ENCODE measurements at places on chromosomes 4 and X.

DNA sequence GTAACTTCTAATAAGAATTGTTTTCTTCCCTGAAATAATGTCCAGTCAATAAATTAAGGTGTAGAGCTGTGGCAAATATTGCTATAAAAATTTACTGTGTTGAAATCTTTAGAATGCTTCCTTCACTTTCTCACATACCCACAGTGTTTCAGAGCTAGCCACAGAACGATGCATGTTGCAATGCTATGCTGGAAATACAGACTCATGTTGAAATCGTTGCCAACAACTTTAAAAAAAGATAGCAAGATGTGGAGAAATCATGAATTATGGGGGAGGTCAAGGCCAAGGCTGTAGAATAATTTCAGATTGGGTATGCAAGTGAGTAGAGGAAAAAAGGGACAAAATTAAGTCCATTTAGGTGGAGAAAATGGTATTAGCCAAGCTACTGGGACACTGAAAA is 204.8 kb downstream of the VEGFC start:
- no peak for DNase-seq

GRCh38 chr4:83436680-83437079 is 18.9 kb downstream of the HELQ start:
- no peak for DNase-seq

- no peak for DNase-seq
These were observed 34.8 kb downstream of the UBE2K start for GRCh38 chr4:39732728-39733127.

DNA sequence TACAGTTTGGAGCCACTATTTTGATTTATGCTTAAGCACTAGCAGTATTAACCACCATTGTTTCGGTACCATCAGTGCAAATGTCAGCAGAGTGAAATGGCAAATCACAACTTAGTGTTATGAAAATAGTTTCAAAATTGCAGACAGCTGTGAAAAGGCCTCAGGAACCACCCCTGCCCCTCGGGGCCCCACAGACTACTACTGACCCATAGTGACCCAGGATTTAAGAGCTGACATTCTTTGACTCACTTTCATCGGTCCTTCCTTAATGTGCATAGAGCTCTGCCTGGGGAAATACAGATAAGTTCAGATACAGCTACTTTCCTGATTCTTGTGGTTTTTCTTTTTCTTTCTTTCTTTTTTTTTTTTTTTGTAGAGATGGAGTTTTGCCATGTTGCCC is 3.3 kb upstream of the BBS7 start:
- no peak for DNase-seq

DNA sequence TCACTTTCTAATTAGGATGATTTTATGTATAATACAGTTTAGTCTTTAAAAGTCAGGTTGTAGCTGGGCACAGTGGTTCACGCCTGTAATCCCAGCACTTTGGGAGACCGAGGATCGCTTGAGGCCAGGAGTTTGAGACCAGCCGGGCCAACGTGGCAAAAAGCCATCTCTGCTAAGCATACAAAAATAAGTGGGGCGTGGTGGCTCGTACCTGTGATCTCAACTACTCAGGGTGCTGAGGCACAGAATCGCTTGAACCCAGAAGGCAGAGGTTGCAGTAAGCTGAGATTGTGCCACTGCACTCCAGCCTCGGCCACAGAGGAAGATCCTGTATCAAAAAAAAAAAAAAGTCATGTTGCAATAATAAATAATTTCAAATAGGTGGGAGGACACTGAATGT is 364.2 kb downstream of the BMPR1B start:
- DNase-seq, result no peak
